ENCODE measurements at places on chromosomes 4 and X. TPM values are rescaled to one million over a fixed set of nuclear protein-coding genes. Genes with fewer than 3 reads are reported as not detected.

DNA sequence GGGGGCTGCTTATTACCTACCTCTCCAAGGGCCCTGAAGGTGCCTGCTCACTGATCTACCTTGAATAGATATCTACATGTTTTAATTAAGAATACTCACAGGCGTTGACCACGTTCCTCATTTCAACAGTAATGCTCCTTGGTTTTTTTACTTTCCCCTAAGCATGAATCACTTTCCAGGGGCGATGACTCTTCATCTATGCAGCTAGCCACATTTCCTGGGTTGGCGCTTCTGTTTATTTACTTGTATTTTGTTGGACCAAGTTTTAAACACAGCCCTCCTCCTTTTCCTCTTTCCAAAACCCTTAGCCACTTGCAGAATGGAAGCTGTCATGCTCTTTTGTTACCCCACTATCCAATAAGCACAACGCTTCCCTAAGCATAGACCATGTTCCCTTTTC lies 50.8 kb downstream of the CBLL2 start:
- H3K36me3 ChIP-seq: no peaks in the 10 kb centered on the region
- H3K27me3 ChIP-seq: no peaks in the 10 kb centered on the region
- H3K27ac ChIP-seq: no peak overlapping the region
- H3K4me1 ChIP-seq: no peaks in the 10 kb centered on the region
- DNase-seq: no peak

UGT2A1 gene
- 0.12 TPM for total RNA-seq

TNMD gene
- 1.8 TPM for total RNA-seq

DNA sequence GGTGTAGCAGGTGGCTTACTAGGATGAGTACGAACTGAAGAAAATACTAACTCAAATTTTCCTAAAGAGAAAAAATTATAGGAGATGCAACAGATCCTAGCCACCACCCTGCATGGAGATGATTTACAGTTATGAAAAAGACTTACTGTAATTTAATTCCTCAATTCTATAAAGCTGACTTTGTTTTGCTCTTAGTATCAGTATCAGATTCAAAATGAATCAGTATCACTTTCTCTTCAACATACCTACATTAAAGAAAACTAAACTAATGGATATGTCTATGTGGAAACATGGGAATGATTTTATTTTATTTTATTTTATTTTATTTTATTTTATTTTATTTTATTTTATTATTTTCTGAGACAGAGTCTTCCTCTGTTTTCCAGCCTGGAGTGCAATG lies 525.8 kb downstream of the NLGN4X start:
- H3K36me3 ChIP-seq: no peaks in the 10 kb centered on the region
- no peaks in the 10 kb centered on the region for H3K27me3 ChIP-seq
- no peak for DNase-seq
- no peak overlapping the region for H3K27ac ChIP-seq

OGT gene
- 117 TPM for total RNA-seq

L1CAM gene
- 0.33 TPM for total RNA-seq

DNA sequence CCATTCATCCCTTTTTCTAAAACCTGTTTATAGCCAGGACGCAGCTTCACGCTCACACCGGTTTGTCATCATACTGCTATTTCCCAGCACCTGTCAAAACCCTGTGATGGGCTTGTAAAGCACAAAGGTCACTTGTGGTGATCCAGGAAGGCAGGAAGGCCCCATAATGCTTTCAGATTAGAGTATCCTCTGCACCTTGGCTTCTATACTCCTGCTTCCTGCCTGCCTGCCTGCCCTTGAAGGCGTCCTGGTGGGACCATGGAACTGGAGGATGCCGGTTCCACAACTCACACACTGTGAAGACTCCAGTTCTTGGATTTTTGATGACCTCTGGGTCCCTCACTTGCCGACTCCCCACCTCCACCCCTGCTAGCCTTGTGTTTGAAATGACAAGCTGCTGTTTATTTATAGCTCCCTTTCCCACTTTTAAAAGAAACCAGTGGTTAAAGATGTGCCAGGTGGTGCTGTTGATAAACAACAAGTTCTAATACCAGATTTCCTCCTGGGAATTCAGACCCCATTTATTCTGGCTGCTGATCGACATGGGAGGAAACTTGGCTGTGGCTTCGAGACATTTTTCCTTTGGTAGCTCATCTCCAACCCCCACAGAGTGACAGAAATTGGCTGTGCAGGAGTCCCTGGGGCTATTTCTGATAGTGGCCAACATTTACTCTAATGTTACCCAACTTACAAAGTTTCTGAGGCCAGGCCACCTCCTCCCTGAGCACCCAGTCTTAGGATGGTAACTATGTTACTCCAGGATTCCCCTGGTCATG lies 211.5 kb downstream of the KDR start:
- H3K27me3 ChIP-seq: no peaks in the 10 kb centered on the region
- DNase-seq: peak; percentile 57
- no peaks in the 10 kb centered on the region for H3K36me3 ChIP-seq
- H3K4me1 ChIP-seq: peaks cover 3% of the 10 kb centered on the region
- H3K27ac ChIP-seq: peak overlapping the region; percentile 59

All from hepatocyte (in vitro differentiated cells).